ENCODE measurements at places on chromosomes 2 and 18.

DNA sequence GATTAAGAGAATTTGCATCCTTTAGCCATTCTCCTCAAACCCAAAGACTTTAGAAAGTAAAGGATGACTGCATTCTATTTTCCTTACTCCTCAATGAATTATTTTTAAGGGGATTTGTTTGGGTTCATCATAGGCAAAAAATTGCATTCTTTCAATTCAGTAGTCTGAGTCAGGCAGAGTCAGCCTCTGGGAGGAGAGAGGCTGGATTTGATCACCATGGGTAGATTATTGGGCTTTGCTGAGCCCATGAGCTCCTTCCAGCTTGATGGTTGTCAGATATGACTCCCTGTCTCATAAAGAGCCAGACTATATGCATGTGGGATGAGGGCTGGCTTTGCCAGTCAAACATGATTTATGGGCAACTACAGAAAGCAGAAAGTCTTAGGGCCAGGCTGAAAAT lies 101.2 kb downstream of the KCNS3 start:
- DNase-seq: no peak

DNA sequence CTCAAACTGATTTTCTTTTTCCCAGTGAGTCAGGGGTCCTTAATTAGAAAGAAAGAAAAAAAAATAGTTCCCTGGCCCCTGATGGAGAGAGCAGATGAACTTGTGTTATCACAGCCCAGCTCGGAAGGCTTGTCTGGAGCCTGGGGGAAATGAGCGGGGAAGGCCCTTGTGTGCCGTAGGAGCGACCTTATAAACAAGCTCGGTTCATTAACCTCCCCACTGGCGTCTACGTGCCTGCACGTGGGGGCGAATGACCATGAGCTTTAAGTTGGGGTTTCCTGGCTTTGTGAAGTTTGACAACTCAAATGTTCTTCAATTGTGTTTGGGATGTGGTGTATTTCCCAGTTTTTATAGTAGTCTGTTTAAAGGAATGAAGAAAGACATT lies 69.5 kb downstream of the EPAS1 start:
- DNase-seq: no peak

GRCh38 chr2:155294358-155294757 lies 595.9 kb downstream of the KCNJ3 start:
- no peak for DNase-seq

- DNase-seq: no peak
Measured at GRCh38 chr2:171692331-171692730, 5.1 kb downstream of the DYNC1I2 start.
